Endodermal cell (in vitro differentiated cells): ENCODE measurements at places on chromosomes 12 and 14. TPM values are rescaled to one million over a fixed set of nuclear protein-coding genes. Genes with fewer than 3 reads are reported as not detected.

DNA sequence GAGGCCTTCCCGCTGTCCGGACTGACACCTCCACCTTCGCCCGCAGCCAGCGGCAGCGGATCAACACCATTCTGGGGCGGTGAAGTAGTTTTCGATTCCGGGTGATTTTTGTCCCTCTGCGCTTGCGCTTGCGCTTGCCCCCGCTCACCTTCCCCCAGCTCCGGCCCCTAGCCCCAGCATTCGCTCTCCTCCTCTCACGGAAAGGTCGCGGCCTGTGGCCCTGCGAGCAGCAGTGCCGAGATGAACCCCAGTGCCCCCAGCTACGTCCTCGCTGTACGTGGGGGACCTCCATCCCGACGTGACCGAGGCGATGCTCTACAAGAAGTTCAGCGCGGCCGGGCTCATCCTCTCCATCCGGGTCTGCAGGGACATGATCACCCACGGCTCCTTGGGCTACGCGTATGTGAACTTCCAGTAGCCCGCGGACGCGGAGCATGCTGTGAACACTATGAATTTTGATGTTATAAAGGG lies 22.7 kb upstream of the SRGAP1 start:
- no peak for DNase-seq

The SYCP3 gene
- total RNA-seq = not detected in 3 replicates

The IQSEC3 gene
- 1.5 and 2.3 TPM in 2 replicates for total RNA-seq

DNA sequence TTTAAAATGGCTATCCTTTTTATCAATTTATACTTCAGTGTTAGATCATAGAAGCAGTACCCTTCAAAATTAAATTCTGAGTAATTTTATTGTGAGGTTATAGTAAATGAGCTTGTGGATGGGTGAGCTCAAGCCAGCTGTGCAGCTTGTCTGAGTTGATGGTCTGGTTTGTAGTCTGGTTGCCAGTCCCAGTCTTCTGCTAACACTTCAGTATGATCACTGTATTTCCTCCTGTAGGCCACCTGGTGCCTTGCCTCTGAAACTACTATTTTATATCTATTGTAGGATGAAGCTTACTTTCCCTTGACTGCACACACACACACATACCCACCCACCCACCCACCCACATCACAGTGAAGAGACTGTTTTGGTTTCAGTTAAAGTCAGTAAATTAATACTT lies 496.4 kb downstream of the PCNX1 start:
- DNase-seq = no peak

The TAS2R9 gene
- total RNA-seq = not detected in 2 replicates

DNA sequence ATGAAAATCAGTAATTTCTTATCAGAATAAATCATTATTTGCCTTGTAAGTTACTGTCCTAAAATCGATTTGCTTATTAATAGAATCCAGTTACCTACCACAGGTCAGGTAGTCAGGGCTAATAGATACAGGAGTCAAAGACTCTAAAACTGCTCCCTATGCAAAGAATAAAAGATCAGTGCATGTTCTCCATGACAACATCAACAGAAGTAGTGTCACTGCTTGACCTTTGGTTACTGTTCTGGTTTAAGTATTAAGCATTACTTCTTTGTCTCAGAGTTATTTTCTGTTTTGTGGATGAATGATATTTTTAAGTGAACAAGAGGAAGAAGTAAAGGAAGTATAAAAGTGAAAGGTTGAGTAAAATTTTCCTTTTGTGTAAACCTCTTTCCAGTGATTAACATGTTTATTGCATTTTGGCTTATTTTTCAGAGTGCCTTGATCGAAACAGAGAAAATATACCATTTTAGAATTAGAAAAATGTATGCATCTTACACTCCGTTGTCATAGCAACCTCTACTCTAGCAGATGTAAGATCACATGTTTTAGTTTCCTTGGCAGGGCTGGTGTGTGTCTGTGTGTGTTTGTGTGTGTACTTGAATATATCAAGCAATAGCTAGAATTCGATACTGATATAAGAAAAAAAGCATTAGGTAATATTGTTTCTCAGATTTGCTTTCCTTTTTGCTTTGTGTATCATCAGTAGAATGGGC lies 44.7 kb downstream of the ABCD2 start:
- DNase-seq = no peak

- DNase-seq = no peak
These were observed 167.9 kb downstream of the FSCB start for GRCh38 chr14:44339231-44339630.

DNA sequence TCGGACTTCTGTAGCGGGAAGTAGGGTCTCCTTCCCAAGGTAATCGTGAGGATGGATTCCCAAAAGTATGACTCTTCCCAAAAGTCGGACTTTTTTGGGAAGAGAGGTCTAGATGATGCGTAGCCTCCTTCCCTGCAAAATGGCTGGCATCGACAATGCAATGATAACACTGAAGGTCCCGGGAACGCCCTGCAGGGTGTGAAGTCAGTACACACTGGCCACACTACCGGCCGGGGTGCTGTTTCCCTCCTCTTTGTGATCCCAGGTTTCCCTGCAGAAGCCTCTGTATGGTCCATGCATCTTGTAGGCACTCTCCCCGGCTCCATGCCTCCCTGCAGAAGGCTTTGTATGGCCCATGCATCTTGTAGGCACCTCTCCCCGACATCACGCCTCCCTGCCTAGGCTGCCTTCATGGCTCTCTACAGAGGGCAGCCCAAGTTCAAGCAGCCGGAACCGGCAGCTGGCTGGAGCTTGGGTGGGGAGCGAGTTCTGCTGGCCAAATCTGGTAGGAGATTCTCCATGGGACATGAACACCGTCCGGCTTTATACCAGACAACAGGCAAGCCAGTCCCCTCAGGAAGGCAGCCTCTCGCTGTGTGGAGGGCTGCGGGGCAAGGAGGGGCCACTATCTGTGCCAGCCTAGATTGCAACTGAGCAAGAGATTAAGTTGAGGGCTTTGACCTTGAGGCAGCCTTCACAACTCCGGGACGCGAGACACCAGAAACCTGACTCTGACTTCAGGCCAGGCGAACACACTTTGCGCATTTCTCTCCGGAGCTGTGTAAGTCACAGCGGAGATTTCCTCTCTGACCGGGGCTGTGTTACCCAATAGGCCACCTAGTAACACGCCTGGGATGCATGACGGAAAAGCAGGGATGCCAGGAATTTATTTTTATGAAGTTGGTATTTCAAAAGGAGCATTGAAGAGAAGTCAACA lies 23.5 kb downstream of the FZD10 start:
- peak; percentile 49 for DNase-seq

DNA sequence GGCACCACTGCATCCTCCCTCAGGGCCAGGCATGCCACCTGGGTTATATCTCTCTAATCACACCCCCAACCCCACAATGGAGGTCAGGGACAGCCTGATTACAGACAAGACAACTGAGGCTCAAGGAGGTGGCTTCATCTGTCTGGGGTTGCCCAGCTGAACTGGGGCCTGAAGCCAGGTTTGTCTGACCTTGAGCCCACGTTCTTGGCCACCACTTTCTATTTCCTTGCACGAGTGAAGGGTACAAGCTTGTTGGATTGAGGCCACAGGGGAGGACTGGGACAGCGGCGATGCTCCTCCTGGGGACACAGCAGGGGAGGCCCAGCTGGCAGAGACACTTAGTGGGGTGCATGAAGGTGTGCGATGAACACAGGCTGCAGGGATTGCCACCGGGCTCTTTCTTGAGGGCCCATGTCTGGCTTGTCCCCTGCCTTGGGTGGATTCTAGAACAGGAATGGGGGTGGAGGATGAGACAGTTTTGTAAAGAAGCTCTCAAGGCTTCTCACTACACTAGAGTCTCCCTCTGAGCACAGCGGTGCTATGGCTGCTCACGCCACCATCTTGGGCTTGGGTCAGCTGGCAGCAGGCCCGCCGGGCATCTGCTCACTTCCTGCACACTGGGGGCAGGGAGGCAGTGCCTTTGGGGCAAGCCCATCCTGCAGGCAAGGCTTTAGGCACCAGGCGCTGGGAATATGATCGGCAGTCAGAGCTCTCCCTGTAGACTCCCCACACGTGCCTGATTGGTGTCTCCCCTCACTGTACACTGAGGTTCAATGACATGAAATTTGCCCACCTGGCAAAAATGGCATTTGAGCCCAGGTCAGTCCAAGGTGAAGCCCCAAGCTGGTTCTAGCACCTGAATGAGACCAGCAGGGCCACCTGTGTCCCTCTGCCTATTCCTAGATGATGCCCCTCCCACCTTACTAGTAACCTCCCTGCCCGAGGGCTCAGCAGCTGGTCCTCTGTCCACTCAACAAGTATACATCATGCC lies 16.0 kb downstream of the RITA1 start:
- DNase-seq = no peak

- DNase-seq = no peak
These were observed 7.5 kb downstream of the KLRF2 start for GRCh38 chr12:9888665-9889273.

The SOX5 gene
- 20.9 and 30.7 TPM in 2 replicates for total RNA-seq

DNA sequence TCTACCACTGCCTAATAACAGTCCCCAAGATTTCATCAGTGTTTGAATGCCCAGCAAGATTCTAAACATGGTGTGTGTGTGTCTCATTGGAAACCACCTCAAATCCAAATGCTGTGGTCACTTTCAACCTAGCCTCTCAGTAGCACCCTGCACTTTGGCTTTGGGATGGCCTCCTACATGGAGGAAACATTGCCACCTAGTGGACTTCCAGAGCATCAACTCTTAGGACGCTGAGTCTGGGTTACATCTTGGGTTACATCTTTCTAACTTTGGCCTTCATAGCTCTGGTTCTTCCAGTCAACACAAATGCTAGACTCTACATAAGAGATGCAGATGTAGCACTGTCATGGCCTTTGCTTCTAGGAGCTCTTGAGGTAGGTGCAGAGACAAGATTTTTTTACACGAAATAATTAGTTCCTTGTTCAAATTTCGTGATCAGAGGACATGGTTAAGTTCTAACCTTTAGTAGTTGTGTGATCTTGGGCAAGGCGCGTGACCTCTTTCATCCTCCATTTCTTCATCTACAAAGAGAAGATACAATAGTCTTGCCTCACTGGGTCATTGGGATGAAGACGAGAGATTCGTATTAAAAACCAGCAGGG lies 113.5 kb upstream of the VASH1 start:
- DNase-seq = peak; percentile 75

DNA sequence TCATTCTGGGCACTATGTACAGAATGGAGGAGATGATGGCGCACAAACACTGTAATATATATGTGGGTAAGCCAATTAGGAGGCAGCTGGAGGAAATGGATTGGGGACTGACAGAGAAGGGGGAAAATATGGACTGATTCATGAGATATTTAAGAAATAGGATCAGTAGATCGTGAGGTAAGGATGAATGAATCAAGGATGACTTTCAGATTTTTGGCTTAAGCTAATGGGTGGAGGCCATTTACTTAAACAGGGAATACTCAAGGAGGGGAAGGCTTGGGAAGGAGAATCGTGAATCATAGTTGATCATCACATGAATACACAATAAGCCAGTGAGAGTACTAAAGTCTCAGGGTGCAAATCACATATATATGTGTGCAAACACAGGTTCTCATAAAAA lies 11.2 kb upstream of the GNPNAT1 start:
- no peak for DNase-seq

DNA sequence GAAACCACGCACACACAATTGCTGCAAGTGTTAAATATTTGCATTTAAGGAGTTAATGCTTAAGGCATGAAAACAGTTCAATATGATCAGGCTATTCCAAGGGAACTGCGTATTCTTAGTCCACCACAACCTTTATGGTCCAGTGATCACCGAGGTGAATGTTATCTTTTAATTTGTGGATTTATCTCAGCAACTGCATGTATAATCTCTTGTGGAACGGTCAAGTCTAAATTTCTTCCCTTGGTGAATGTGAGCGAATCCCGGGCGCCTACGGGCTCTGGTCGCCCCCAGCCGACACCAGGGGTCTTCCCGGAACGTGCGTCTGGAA lies 999 bp upstream of the AK7 start:
- DNase-seq = no peak

GRCh38 chr12:103667125-103667524 lies 80.1 kb downstream of the STAB2 start:
- no peak for DNase-seq

The MYRFL gene
- 0.15 TPM in 1 of 3 replicates, not detected in the others for total RNA-seq

The KRT73 gene
- total RNA-seq = not detected in 2 replicates

The CLECL1 gene
- not detected in 2 replicates for total RNA-seq
